Astrocyte (in vitro differentiated cells and primary cell): ENCODE measurements at places on chromosomes 7 and 10.

- no peak for DNase-seq
These were observed 35.8 kb downstream of the JAKMIP3 start for GRCh38 chr10:132101529-132101928.

- DNase-seq = no peak
These were observed 13.2 kb downstream of the ORAI2 start for GRCh38 chr7:102446387-102447156.

GRCh38 chr7:36742911-36743775, 18.8 kb upstream of the AOAH start:
- no peak for DNase-seq

DNA sequence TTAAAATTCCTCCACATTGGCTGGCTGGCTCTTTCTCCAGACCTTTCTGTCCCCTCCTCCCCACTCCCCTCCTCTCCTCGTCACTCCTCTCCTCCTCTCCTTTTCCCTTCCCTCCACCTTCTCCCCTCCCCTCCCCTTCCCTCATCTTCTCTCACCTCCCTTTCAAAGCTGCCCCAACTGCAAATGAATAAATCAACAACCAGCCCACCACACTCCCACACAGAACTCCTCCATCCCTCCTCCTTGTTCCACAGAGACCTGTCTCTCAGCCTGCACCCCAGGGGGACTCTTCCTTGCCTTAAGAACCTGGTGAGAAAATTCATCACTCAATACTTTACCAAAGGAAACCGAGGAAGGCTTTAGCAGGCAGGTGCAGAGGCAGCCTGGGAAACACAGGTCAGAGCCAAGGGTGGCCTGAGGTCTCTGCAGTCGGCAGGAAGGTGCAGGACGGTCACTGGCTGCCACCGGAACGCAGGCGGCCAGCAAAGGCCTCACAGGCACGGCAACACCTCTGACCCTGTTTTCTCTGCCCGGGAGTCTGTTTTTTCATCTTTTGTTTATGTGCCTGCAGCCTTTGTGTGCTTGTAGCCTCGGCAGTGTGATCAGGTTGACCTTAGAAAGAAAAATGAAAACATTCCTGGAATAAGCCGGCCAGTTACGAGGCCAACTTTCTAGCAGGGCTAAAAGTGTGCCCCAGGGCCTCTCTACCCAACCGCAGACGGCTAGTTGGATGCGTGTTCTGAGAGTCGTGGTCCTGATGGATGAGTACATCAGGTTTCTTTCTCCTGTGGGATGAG, 207.6 kb upstream of the KLF6 start:
- DNase-seq = no peak

DNA sequence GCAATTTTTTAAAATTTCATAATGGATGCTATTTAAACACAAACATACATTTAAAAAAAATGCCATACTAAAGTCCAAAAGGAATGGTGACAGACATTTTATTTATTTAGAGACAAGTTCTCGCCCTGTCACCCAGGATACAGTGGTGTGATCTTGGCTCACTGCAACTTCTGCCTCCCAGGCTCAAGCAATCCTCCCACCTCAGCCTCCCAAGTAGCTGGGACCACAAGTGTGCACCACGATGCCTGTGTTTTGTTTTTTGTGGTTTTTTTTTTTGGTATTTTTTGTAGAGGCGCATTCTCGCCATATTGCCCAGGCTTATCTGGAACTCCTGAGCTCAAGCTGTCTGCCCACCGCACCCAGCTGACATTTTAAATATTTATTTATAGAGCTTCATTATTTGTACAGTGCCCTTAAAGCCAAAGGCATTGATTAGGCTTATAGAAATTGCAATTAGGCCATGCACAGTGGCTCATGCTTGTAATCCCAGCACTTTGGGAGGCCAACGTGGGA, 703.5 kb downstream of the AUTS2 start:
- DNase-seq = no peak
